ENCODE measurements at places on chromosomes 2 and 18.

- DNase-seq = no peak
Measured at GRCh38 chr2:172086241-172087206, 1.2 kb downstream of the DLX1 start.

DNA sequence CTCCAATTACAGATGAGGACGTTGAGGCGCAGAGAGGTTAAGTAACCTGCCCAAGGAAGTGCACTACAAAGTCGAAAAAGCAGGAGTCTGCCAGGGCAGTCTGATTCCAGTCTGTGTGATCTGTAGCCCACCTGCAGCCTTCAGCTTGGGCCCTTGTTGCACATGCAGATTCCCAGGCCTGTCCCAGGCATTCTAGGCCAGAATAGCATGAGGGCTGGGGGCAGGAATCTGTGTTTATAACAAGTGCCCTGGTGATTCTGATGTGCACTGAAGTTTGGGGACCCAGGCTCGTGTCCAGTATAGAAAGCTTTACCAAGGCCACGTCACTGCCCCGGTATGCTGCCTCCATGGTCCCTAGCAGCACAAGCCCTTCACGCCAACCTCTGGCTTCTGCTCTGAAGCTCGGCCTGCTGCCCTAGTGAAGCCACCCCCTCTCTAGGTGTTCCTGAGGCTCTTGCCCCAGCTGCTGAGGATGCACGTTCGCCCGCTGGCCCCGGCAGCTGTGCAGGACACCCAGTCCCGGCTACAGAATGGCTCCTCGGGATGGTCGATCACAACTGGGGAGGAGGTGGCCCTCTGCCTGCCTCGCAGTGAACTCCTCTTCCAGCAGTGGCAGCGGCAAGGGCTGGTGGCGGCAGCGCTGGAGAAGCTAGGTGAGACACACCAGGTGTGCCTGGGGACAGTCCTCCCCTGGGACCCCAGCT lies 4.6 kb downstream of the CHRNG start:
- DNase-seq = no peak

GRCh38 chr2:134098321-134098720 lies 155.6 kb upstream of the MGAT5 start:
- DNase-seq = no peak

GRCh38 chr18:10190564-10190963 lies 263.9 kb upstream of the APCDD1 start:
- peak; percentile 50 for DNase-seq

DNA sequence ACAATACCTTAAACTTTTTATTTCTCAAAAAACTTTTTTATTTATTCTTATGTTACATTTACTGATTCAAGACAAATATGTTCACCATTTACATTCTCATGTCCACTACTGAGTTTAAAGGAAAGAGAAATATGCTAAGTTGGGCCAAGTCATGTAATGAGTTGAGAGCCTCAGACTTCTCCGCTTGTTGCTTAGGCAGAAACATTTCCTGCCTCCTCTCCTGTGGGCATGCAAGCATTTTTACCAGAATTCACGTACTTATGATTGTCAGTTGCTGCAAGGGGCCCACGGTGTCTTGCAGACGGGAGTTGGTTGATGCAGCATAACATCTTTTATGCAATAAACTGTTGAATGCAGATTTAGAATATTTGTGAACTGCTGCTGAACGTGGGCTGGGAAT lies 51.8 kb downstream of the MYO1B start:
- no peak for DNase-seq

DNA sequence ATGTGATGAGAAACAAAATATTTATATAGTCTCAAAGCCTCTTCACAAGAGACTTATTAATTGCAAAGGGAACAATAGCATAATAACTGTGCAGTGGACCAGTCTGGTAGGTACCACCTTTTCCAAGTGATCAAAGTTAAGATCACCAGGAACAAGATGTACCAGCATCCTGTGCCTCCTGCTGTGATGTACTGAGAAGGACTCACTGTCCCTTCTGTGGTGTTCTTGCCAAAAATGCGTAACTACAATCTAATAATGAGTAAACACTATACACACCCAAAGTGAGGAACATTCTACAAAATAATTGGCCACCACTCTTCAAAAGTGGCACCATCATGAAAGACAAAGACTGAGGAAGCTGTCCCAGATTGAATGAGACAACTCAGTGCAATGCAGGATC lies 14.5 kb downstream of the GNLY start:
- DNase-seq = no peak

DNA sequence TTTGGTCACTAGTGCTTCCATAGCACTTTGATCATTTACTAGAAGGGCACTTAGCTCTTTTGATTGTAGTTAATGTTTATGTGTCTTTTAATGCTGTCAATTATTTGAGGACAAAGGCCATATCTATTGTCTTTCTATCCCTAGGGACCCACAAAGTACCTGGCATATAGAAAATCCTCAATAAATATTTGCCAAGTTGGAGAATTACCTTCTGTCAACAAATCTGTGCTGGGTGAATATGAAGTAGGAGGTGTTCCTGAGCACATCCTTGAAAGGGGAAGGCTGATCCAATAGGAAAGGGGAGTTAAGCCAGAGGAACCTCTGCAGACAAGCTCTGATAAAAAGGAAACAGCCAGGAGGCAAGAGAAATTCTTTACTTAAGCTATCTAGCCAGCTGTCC lies 8.2 kb downstream of the DPP4 start:
- no peak for DNase-seq

GRCh38 chr18:74768096-74768495 lies 170.4 kb downstream of the ZNF407 start:
- DNase-seq = no peak

DNA sequence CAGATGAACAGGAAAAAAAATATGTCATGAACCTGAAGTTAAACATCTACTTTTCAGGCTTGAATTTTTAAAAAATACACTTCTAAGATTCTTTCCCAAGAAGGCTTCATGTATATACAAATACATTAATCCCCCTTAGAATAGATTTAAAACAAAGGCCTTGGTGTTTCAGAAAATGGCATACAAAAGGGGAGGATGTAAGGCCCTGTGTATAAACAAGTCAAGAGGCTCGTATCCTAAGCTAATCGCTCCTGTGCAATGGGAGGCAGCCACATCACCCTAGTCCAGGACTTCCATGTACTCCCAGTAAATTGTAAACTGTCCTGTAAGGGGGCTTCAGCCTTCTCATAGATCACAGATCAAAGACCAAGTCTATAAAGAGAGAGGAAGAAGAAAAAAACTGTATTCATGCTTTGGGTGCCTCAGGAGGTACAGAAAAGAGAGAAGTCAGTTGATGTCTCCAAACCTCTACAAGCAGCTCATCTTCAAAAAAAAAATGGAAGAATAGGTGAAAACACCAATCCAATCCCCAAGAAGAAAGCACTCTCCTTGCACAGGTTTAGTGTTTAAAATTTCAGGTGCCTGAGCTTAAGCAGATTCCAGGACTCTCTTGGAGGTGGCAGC lies 53.9 kb downstream of the ANKRD44 start:
- no peak for DNase-seq

GRCh38 chr18:74110149-74110548 lies 37.5 kb downstream of the FBXO15 start:
- DNase-seq = no peak

DNA sequence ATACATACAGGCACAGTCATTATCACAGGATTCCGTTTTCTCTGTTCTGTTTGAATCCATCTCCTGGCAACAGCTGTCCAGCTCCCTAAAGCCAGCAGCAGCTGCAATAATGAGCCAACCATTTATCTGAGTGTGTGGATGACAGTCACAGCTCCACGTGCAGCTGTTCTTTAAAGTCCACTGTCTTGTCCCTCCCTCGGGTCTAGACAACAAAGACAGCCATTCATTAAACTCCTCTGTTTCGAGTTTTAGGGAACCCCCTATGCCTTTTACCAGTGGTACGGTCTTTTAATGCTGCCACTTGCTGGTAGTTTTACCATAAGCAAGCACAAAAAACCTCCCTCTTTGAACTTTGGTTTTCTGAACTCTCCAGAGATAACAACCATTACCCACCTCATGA lies 16.0 kb upstream of the MSGN1 start:
- no peak for DNase-seq

- DNase-seq = no peak
Measured at GRCh38 chr2:145235312-145235711, 715.4 kb upstream of the ZEB2 start.

GRCh38 chr18:42174909-42175308 lies 219.9 kb downstream of the PIK3C3 start:
- no peak for DNase-seq

- DNase-seq = no peak
Measured at GRCh38 chr2:201420442-201421113, 30.7 kb downstream of the TRAK2 start.

GRCh38 chr2:96806468-96807126 lies 9.5 kb upstream of the CNNM3 start:
- DNase-seq = no peak

GRCh38 chr2:191200910-191201309 lies 44.3 kb upstream of the MYO1B start:
- no peak for DNase-seq

DNA sequence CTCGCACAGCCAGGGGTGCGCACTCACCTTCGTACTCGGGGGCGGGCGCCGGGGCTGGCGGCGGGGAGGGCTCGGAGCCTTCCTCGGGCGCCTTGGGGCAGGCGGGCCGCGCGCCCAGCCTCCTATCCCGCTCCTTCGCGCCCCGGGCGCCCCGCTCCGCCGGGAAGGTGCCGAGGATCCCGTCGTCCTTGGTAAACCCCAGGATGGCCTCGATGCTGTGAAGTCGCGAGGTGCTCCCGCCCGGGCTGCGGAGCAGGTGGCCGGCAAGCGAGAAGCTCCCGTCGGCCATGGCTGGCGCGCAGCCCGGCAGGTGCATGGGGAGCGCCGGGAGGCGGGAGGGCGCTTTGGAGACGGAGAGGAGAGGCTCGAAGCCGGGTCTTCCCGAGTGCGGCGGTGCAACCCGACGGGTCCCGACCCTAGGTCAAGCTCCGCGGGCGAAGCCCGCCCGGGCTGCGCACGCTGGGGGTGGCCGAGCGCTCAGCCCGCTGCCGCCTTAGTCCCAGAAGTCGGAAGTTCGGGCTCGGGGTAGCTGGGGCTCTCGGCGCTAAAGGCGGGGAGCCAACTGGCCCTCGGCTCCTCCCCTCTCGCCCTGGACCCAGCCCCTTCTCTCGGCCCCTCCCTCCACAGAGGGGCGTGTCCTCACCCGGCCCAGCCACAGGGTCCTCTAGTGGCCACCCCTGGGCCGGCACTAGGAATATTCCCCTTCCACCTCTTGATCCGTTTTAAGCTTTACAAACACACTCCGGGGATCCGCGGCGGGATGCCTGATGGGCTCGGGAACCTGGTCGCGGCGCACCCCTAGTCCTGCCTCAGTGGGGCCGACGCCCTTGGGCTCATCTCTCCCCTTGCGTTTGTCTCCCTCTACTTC lies at the start of gene RAX:
Gene RAX, minus strand, starts transcription at position 564 of the 868 bp plus-strand sequence. Its CDS starts 248 bp downstream, at position 316.
- DNase-seq = no peak

DNA sequence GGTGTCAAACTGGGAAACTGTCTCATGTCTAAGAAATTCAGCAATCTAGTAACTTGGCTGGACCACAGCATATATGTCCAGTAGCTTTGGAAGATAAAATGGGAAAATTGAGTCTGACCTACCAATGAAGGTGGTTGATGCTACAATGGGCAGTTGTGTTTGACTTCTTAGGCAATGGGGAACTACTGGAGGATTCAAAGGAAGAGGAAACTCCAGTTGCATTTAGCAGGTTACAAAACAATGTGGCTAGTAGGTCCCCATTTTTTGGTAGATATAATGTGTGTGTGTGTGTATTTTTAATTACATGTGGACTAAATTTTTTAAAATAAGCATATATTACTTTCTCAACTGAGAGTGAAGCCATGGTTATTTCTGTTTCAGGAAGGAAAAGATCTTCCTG lies 427.7 kb downstream of the NBAS start:
- DNase-seq = no peak

DNA sequence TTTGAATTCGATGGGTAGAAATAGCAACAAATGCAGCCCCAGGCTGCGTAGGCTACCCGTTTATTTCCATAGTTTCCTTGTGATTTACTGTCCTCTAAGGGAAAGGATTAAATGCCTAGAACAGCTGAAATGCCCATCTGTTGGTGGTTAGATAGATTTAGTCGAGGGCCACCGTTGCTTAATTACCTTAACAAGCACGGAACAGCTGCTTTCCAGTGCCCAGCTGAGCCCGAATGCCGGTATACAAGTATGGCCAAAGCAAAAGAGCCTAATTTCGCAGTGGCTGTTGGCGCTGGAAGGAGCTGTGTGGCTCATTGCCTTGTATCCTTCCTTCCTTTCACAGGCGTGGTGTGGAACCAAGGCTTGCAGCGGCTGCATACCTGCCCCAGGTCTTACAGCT lies 109.1 kb downstream of the CABLES1 start:
- no peak for DNase-seq

DNA sequence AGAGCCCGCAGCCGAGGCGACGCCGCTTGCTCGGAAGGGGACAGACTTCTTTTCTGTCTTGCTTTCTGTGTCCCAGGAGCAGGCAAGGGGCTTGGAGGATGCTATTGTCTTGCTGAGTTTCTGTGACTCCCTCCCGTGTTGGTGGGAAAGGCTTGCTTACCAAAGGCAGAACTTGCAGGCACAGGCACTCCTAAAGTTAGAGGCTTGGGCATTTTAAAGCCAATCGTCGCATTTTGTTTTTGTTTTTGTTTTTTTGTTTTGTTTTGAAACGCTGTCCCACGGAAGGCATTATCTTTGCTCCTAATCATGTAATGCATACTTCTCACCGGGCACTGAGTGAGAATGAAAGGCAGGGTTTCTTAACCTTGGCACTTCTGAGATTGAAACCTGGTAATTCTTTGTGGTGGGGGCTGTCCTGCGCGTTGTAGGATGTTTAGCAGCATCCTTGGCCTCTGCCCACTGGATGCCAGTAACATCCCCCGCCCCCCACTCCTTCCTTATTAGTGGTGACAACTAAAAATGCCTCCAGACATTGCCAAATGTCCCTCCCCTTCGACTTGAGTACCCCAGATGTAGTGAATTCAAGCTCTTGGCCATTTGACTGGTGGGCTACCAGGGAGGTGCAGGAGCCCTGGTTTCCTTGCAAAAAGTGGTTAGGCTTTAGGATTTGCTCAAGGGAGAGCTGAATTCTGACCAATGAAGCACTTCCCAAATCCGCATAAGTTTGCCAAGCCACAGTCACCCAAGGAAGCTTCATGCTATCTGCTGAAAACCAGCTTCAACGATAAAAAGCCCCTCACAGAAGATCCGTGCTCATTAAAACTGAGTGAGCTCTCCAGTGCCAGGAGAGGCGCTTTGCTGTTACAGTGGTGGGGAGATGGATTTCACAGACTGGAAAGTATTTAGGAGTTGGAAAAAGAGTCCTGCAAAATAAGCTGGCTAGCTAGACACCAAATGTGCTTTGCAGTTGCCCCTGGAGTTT lies 1.2 kb downstream of the ANTXR1 start:
- no peak for DNase-seq

GRCh38 chr2:182668671-182669070 lies 47.4 kb upstream of the DNAJC10 start:
- DNase-seq = no peak

Measured in GM04503 (cell line).